ENCODE measurements at places on chromosomes 16 and 17.

- DNase-seq: no peak
Observed at GRCh38 chr17:75228305-75228704, 22.8 kb downstream of the NUP85 start.

GRCh38 chr16:68235108-68235886 lies 630 bp downstream of the ESRP2 start:
- DNase-seq: no peak

DNA sequence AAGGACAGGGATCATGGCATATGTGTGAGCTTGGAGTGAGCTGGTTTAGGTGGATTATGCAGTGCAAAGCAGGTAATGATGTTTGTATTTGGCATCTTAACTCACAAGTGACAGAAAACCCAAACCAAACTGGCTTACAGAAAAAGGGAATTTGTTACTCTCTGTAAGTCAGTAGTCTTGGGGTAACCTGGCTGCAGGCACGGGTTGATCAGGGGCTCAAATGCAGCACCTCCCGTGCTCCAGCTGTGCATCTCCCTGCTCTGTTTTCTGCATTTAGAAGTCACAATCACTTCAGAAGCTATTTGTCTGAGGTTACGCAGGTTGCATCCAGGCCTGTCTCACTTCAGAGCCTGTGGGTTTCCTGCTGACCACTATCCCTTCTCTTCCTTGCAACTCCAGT lies 354.3 kb downstream of the CPPED1 start:
- DNase-seq: no peak

GRCh38 chr17:63481488-63481870 lies 4.6 kb downstream of the ACE start:
- no peak for DNase-seq

GRCh38 chr17:19482576-19482975 lies 51.1 kb upstream of the SLC47A1 start:
- no peak for DNase-seq

GRCh38 chr16:354971-355461 lies 2.5 kb upstream of the AXIN1 start:
- no peak for DNase-seq

DNA sequence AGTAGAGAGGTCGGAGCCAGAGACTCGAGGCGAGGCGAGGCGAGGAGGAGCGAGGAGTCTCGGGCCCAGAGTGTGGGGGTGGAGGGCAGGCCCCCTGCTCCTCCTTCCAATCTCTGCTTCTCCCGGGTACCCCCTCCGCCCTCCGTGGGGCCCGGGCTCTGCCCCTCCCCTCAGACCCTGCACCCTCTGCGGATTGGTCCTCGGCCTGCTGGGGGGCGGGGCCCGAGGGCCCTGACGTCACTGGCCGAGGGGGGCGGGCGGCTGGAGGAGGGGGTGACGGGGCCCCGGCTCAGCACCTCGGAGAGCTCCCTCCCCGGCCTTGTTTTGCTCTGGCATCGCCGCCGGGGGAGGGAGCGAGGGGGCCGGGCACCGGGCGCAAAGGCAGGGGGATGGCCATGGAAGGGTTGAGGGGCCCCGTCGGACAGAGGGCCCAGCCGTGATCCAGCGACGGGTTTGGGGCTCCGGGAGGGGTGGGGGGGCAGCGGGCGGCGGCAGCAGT lies at the start of gene RUNDC3A:
Gene RUNDC3A (plus strand): TSS at position 282 of the 499 bp plus-strand sequence. CDS start 232 bp downstream, outside the sequence.
- peak; percentile 80 for DNase-seq

GRCh38 chr16:74902161-74902560 lies 82.8 kb downstream of the WDR59 start:
- DNase-seq: no peak

DNA sequence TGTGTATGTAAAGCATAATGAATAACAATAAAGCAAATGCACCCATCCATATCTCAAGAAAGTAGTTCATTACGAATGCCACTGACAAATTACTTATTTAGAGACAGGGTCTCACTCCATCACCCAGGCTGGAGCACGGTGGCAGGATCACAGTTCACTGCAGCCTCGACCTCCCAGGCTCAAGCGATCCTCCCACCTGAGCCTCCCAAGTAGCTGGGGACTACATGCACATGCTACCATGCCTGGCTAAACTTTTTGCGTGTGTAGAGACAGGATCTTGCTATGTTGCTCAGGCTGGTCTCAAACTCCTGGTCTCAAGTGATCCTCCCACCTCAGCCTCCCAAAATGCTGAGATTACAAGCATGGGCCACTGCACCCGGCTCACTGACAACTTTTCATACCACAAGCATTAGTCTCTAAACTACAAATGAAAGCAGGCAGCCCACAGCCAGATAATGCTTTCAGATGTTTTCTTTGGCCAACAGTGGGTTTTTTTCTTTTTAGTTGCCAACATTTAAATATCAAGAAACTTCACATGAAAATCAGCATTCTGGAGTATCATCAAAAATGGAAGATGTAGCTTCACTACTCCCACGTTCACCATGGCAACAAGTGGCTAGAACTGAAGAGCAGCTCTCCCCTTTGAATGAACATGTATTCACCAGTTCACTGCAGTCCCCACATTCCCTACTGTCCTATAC lies 7.7 kb downstream of the ARHGAP17 start:
- DNase-seq: no peak

DNA sequence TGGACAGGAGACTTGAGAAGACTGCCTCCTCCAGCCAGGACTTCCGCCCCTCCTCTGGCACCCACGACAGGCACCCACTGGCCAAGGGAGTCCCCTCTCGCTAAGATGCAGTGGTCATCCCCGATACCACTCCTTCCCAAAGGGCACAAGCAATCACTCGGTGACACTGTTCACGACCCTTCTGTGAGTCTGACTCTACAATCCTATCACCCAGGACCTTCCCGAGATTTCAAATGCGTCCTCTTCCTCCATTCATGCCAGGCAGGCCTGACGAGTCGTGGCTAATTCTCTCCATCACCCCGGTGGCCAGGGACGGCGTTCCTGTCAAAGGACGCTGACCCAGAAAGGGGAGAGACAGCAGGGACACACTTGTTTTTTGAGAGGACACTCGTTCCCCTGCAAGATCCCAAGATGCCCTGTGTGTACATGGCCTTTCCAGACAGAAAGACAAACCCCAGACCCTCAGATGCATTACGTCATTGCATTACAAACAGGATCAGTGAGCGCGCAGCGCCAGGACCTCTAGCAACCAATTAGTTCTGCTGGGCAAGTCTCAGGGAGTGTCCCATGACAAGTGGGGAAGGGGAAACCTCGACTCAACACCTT lies 12.2 kb downstream of the FBXO31 start:
- no peak for DNase-seq

DNA sequence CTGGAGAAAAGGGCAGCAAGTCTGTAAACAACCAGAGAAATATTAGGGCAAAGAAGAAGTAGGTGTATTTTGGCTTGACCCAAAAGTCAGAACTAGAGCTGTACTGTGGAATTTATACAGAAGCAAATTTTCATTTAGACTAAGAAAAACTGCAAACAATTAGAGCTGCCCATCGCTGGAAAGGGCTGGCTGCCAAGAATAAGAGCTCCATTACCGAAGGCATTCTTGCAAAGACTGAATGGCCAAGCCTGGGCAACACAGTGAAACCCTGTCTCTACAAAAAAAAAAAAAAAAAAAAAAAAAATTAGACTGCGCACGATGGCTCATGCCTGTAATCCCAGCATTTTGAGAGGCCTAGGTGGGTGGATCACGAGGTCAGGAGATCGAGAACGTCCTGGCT lies 53.9 kb upstream of the TMC5 start:
- no peak for DNase-seq

DNA sequence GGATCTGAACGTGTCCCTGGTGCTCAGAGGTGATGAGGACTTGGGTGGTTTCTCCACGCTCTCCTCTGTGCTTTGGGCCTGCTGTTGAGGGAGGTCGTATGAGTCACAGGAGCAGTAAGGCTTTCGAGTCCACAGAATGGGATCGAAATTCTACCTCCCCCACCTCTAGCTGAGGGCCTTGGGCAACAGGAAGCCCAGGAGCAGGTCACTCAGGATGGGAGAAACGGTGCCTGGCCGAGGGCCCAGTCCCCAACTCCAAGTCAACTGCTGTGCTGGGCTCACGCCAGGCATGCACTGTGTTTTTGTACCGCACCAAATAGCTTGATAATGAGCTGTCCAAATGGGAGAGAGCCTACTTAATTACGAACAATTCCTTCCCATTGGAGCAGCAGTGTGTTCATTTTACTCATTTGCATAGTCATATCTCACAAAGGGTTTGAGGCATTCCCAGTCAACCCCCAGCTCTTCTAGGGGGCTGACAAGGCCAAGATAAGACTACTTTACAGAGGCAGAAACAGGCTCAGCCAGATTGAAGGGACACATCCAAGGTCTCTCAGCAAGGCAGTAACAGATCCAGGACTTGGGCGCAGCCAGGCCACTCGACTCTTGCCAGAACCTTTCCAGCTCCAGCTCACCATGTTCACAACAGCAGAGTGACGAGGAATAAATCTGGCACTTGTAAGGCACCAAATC lies 53.6 kb downstream of the WNT3 start:
- no peak for DNase-seq

DNA sequence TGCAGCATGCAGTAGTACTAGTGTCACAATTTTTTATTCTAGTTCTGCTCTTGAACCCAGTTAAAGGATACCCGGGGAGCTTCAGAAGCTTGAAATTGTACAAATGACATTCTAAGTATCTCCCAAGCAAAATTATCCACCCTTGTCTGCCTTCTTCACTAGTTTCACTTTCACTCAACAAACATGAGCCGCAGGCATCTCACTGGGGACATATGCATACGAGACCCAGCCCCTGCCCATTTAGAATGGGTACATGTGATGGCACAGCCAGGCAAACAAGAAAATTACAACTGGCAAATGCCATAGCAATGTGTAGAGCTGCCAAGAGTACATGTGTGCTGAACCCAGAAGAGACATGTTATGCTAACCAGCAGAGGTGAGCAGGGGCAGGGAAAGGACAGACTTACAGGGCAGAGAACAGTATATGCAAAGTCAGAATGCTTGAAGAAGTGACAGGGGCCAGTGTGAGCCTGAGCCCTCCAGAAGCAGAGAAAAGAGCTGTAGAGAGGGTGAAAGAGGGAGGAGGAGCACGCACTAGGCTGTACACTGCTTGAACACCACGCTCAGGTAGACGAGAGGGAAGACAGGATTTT lies 8.3 kb downstream of the GINS2 start:
- DNase-seq: no peak

- DNase-seq: no peak
Observed at GRCh38 chr17:60863892-60864707, 186.4 kb downstream of the BCAS3 start.

DNA sequence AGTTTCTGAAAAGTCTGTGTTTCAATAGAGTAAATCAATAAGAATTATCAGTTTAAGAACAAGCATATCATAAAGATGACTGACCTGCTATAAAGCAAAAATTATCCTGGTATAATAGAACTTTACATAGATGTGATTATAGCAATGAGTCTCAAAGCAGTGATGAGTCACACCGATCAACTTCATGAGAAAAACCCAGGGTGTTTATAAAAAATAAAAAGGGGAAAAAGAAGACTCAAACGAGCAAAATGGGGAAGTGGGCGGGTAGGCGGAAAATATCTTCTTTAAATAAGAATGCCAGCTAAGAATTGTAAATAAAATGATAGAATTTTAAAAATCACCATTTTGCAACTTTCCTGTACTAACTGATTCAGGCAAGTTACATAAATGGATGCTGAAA lies 46.8 kb downstream of the BRIP1 start:
- DNase-seq: no peak

DNA sequence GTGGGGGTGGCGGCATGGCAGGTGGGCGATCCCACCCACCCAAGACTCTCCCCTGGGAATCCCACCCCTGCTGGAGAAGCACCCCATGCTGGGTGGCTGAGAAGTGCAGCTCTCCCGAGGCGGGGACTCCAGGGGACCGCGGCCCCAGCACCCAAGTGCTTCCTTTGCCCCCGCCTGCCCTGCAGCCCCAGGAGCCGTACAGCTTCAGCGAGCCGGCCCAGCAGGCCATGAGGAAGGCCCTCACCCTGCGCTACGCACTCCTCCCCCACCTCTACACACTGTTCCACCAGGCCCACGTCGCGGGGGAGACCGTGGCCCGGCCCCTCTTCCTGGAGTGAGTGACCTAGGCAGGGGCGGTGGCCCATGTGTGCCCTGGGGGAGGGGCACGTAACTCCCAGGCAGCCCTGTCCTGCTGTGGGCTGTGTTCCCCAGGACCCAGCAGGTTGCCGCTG lies 11.7 kb downstream of the GAA start:
- no peak for DNase-seq

GRCh38 chr17:4087911-4088693 lies 54.7 kb downstream of the ZZEF1 start:
- no peak for DNase-seq

DNA sequence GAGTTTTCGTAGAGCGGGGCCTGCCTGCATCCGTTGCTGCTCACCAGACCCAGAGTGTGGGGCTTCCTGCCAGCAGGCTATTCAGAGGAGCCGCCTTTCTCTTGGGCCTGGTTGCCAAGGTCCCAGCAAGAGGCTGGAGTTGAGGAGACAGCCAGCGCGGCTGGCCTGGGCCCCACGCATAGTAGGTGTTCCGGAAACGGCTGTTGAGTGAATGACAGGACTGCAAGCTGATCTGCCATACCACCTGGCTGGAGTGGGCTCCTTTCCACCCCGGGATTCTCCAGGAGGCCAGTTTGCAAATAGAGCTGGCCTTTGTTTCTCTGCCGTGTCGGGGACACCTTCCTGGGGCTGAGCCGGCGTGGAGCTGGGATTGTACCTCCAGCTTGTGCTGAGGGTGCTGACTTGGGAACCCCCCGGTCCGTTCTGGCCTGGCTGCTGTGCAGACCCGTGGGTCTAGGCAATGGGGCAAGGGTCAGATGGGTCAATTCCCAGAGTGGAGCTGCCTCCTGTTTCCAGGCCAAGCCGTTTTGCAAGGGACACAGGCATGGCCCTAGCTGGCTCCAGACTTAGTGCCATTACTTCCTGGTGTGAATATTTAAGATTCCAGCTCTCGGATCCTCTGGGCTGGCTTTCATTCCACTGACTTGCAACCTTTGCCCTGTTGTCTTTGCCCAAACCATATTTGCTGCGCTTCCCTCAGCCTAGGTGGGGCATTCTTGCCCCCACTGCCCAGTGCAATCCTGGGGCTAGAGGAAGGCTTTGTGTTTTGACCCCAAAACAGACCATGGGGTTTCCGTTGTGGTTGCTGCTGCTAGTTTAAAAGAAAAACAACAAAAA lies 68.8 kb downstream of the CMIP start:
- DNase-seq: no peak

DNA sequence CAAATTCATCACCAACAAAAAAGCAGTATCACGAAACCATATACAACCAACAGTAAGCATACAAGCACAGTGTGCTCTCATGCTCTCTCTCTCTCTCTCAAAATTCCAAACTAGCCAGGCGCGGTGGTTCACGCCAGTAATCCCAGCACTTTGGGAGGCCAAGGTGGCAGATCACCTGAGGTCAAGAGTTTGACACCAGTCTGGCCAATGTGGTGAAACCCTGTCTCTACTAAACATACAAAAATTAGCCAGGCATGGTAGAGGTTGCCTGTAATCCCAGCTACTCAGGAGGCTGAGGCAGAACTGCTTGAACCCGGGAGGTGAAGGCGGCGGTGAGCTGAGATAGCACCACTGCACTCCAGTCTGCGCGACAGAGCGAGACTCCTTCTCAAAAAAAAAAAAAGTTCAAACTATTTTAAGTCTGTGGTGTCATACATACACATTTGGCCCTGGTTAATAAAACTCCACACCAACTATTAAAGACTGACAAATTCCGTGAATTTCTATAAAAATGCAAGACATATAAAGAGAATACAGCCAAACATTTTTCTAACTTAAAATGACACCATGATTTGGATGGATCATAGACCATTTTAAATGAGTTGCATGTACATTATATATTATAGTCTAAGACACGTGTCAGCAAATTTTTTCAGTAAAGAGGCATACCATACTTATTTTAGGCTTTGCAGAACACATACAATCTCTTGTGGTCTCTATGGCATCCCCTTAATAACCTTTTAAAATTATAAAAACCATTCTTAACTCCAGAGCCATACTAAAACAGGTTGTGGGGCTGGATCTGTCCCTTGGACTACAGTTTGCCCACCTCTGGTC lies 30.9 kb downstream of the GLG1 start:
- DNase-seq: no peak

All from stimulated activated CD4-positive, alpha-beta T cell treated with anti-CD3 and anti-CD28 coated beads, Interleukin-2, amount 100 ng/mL, for 48 hours (primary cell).